ENCODE measurements at places on chromosomes 13 and 19. TPM values are rescaled to one million over a fixed set of nuclear protein-coding genes. Genes with fewer than 3 reads are reported as not detected.

The ACP5 gene
- 0.76 TPM for total RNA-seq

The VAV1 gene
- total RNA-seq = not detected

The TMC4 gene
- not detected for total RNA-seq

The CEACAM19 gene
- total RNA-seq = 1.2 TPM

The DPF1 gene
- 8.3 TPM for total RNA-seq

The NALCN gene
- 1.4 TPM for total RNA-seq

The ZNF799 gene
- total RNA-seq = 6.1 TPM

The BCKDHA gene
- total RNA-seq = 18.3 TPM
